ENCODE measurements at places on chromosomes 1 and 21. TPM values are rescaled to one million over a fixed set of nuclear protein-coding genes. Genes with fewer than 3 reads are reported as not detected.

The FOXD3 gene
- total RNA-seq, result 1.5 TPM

The LIPI gene
- not detected for total RNA-seq

The PDPN gene
- total RNA-seq, result 35.5 TPM

The FCRL2 gene
- not detected for total RNA-seq

The MXRA8 gene
- total RNA-seq, result 21.9 TPM

The RCSD1 gene
- total RNA-seq, result 3.5 TPM

The KIRREL1 gene
- 12.5 TPM for total RNA-seq

The PCSK9 gene
- 0.34 TPM for total RNA-seq

The PDZK1 gene
- total RNA-seq, result 7.8 TPM

GRCh38 chr1:25091658-25092057 is 140.6 kb downstream of the SYF2 start:
- H3K36me3 ChIP-seq, result no peaks in the 10 kb centered on the region
- no peaks in the 10 kb centered on the region for H3K4me1 ChIP-seq
- no peak for DNase-seq

DNA sequence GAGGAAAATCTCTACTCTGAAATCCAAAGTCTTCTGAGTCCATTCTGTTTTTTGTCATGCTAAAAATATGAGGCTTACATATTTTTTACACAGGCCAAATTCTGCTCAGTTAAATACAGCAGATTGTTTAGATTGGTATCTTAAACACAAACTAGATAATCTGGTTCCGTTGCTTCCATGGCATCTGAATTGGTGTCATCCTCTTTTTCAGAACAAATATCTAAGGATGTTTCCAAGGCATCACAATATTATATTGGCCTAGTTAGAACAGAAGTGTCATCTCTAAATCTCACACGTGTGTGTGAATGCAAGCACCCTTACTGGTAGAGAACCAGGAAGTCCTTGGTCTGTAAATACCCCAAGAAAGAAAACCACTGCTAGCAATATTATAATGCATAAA is 151.2 kb downstream of the NRIP1 start:
- no peak overlapping the region for H3K4me3 ChIP-seq
- no peaks in the 10 kb centered on the region for H3K27me3 ChIP-seq
- no peak for DNase-seq

GRCh38 chr1:147613506-147613905 is 56.8 kb downstream of the ACP6 start:
- H3K4me1 ChIP-seq, result peaks cover 3% of the 10 kb centered on the region
- DNase-seq, result no peak
- H3K27me3 ChIP-seq, result no peaks in the 10 kb centered on the region
- H3K36me3 ChIP-seq, result peaks cover 56% of the 10 kb centered on the region
- no peak overlapping the region for H3K27ac ChIP-seq

GRCh38 chr1:162009501-162010174 is 14.0 kb downstream of the OLFML2B start:
- no peaks in the 10 kb centered on the region for H3K27me3 ChIP-seq
- peaks cover 3% of the 10 kb centered on the region for H3K4me1 ChIP-seq
- no peak for DNase-seq
- no peak overlapping the region for H3K4me3 ChIP-seq
- H3K27ac ChIP-seq, result no peak overlapping the region
- no peaks in the 10 kb centered on the region for H3K36me3 ChIP-seq

- H3K27ac ChIP-seq, result no peak overlapping the region
- H3K36me3 ChIP-seq, result no peaks in the 10 kb centered on the region
- H3K4me1 ChIP-seq, result peaks cover 33% of the 10 kb centered on the region
- no peaks in the 10 kb centered on the region for H3K27me3 ChIP-seq
- H3K4me3 ChIP-seq, result no peak overlapping the region
These were observed 24.1 kb upstream of the MYCL start for GRCh38 chr1:39925721-39926342.

DNA sequence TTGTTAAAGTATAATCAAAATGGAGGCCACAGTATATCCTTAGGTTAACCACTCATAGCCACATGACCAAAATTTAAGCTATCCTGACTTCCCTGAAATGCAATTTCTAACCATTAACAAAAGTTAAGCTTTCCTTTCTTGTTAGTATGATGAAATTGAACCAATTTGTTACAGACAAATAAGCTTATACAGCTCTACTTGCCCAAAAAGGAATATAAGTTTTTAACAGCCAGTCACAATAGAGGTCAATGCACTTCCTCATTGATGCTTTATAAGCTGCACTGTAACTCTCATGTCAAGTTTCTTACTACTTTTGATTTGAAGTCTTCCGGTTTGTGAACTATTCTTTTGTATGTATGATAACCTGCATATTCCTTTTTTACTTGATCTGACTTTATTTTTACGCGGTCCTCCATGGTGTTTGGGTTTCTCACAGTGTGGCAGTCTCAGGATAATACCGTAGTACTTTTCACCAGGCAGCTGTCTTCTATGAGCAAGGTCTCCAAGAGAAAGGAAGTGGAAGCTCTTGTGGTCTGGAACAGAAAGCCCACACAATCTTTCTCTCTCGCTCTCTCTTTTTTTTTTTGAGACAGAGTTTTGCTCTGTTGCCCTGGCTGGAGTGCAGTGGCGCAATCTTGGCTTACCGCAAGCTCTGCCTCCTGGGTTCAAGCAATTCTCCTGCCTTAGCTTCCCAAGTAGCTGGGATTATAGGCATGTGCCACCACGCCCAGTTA is 331.6 kb downstream of the SRGAP2C start:
- no peak overlapping the region for H3K4me3 ChIP-seq
- no peak for DNase-seq
- no peak overlapping the region for H3K27ac ChIP-seq
- H3K4me1 ChIP-seq, result peaks cover 9% of the 10 kb centered on the region
- H3K27me3 ChIP-seq, result peaks cover 29% of the 10 kb centered on the region

GRCh38 chr1:198845271-198845670 is 206.4 kb downstream of the PTPRC start:
- H3K4me3 ChIP-seq, result no peak overlapping the region
- no peak overlapping the region for H3K27ac ChIP-seq
- no peaks in the 10 kb centered on the region for H3K27me3 ChIP-seq
- H3K4me1 ChIP-seq, result no peaks in the 10 kb centered on the region
- no peak for DNase-seq

DNA sequence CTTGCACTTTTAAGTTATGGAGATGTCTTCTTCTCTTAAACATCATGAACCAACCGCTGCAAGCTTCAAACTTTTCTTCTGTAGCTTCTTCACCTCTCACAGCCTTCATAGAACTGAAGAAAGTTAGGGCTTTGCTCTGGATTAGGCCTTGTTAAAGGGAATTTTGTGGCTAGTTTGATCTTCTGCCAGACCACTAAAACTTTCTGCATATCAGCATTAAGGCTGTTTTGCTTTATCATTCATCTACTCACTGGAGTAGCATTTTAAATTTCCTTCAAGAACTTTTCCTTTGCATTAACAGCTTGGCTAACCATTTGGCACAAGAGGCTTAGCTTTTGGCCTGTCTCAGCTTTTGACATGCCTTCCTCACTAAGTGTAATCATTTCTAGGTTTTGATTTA is 43.0 kb upstream of the RGL1 start:
- H3K27me3 ChIP-seq, result no peaks in the 10 kb centered on the region
- no peaks in the 10 kb centered on the region for H3K36me3 ChIP-seq
- H3K27ac ChIP-seq, result no peak overlapping the region
- H3K4me1 ChIP-seq, result no peaks in the 10 kb centered on the region
- no peak for DNase-seq

DNA sequence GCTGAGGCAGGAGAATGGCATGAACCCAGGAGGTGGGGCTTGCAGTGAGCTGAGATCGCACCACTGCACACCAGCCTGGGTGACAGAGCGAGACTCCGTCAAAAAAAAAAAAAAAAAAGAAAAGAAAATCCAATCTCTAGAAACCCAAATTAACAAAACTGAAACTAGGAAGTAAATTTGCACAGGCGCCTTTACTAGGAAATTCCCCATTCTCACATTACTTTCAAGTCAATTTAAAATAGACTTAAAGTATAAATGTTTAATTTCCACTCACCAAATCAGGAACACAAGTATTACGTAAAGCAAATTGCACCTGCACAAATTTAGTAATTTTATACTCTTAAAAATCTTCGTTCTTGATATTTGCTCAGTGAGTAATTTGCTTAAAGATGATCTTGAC is 67.8 kb upstream of the BCAR3 start:
- DNase-seq, result no peak
- no peak overlapping the region for H3K27ac ChIP-seq
- H3K36me3 ChIP-seq, result no peaks in the 10 kb centered on the region
- H3K27me3 ChIP-seq, result no peaks in the 10 kb centered on the region
- no peak overlapping the region for H3K4me3 ChIP-seq
- peaks cover 57% of the 10 kb centered on the region for H3K4me1 ChIP-seq

DNA sequence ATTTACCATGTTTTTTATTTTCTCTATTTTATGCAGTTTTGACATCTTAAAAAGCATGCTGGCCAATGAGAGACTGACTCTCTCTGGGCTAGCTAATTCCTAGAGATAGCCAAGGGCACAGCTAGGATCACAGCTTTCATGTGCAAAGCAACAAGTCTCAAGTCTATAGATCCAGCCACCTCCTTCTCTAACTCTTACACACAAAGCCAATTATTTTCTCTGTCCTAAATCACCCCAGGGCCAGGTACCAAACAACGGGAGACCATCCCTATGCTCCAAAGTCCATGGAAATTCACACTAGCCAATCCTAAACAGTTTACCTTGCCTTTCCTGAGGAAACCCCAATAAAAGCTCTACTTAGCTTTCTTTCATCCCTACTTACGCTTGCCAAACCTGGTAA is 38.0 kb downstream of the ARHGAP29 start:
- H3K27me3 ChIP-seq, result no peaks in the 10 kb centered on the region
- no peak for DNase-seq
- H3K27ac ChIP-seq, result no peak overlapping the region
- no peaks in the 10 kb centered on the region for H3K4me1 ChIP-seq
- peaks cover 30% of the 10 kb centered on the region for H3K36me3 ChIP-seq

GRCh38 chr1:245156736-245157505 is 2.1 kb downstream of the KIF26B start:
- H3K4me3 ChIP-seq, result peak overlapping the region; percentile 67
- H3K36me3 ChIP-seq, result no peaks in the 10 kb centered on the region
- H3K27me3 ChIP-seq, result peaks cover 35% of the 10 kb centered on the region
- no peak for DNase-seq
- peaks cover 43% of the 10 kb centered on the region for H3K4me1 ChIP-seq

- H3K4me3 ChIP-seq, result no peak overlapping the region
- no peaks in the 10 kb centered on the region for H3K4me1 ChIP-seq
- H3K27me3 ChIP-seq, result no peaks in the 10 kb centered on the region
- H3K27ac ChIP-seq, result no peak overlapping the region
- no peak for DNase-seq
These were observed 490.4 kb downstream of the PTPRC start for GRCh38 chr1:199129247-199129646.

GRCh38 chr1:233334092-233334491 is 6.6 kb downstream of the MAP3K21 start:
- H3K4me1 ChIP-seq, result peaks cover 4% of the 10 kb centered on the region
- no peaks in the 10 kb centered on the region for H3K36me3 ChIP-seq
- no peak for DNase-seq
- H3K4me3 ChIP-seq, result no peak overlapping the region
- no peak overlapping the region for H3K27ac ChIP-seq

DNA sequence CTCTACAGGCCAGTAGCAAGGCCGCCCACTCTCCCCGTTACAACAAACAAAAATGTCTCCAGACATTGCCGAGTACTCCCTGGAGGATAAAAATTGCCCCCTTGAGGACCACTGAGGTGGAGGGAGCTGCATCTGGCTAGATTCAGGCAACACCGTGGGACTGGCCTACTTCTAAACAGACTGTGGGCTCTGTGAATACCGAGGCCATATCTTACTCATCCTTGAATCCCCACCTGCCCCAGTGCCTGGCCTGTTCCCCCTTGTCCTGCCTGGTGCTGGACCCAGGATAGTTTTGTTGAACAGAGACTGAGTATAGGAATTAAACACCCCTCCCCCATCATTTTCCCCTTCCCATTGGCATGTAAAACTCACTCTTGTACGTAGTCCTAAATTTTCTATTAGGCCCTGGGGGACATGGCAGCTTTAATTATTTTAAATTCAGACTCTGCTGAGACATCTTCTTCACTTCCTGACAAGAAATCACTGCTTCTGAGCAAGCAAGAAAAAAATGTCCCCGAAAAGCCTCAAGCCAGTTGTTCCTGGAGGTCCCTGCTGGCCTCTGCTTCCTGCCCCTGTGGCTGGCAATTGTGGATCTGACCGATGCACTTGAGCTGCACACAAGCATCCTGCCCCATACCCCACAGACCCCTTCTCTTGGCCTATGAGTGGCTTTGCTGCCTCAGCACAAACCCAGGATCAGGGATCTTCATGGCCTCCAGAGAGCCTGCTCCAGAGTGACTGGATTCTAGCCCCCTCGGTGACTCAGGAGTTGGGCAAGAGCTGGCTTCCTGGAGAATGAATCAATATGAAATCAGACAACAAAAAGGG is 111.0 kb downstream of the ACTL8 start:
- H3K27me3 ChIP-seq, result peaks cover 3% of the 10 kb centered on the region
- H3K4me3 ChIP-seq, result no peak overlapping the region
- H3K27ac ChIP-seq, result no peak overlapping the region
- H3K36me3 ChIP-seq, result no peaks in the 10 kb centered on the region
- H3K4me1 ChIP-seq, result no peaks in the 10 kb centered on the region

- no peaks in the 10 kb centered on the region for H3K4me1 ChIP-seq
- peaks cover 7% of the 10 kb centered on the region for H3K27me3 ChIP-seq
- H3K4me3 ChIP-seq, result no peak overlapping the region
These were observed 413 bp downstream of the UBL4B start for GRCh38 chr1:110112656-110113055.
